Common myeloid progenitor, CD34-positive (primary cell): ENCODE measurements at places on chromosomes 11 and 22.

GRCh38 chr11:69703453-69703767 is 412 bp downstream of the FGF19 start:
- H3K36me3 ChIP-seq = no peaks in the 10 kb centered on the region
- peaks cover 35% of the 10 kb centered on the region for H3K27me3 ChIP-seq
- DNase-seq = peak; percentile 15
- no peak overlapping the region for H3K4me3 ChIP-seq

DNA sequence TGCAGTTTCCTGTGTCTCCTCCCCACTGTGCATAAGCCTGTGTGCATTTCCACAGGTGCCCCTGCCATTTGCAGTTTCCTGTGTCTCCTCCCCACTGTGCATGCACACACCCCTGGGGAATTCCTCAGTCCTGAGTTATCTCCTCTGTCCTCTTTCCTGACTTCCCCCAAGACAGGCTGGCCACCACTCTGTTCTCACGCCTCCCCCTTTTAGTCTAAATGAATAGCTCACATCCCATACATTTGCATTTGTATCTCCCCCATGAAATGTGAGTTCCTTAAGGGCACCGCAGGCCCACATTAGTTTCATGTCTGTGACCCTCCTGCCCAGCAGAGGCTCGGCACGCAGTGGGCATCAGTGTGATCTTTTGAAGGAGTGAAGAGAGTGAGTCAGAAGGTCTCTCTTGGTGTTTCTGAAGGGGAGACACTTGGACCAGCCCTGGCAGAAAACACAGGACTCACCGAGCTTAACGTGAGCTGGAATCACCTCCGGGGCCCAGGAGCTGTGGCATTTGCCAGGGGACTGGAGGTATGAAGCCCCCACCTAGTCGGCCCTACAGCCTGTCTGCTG is 6.2 kb downstream of the LRRC74B start:
- peaks cover 4% of the 10 kb centered on the region for H3K27me3 ChIP-seq
- H3K27ac ChIP-seq = no peak overlapping the region
- no peak for DNase-seq
- H3K36me3 ChIP-seq = no peaks in the 10 kb centered on the region
- no peak overlapping the region for H3K4me3 ChIP-seq
- no peaks in the 10 kb centered on the region for H3K4me1 ChIP-seq

- H3K36me3 ChIP-seq = no peaks in the 10 kb centered on the region
- no peaks in the 10 kb centered on the region for H3K4me1 ChIP-seq
- no peaks in the 10 kb centered on the region for H3K27me3 ChIP-seq
- no peak overlapping the region for H3K4me3 ChIP-seq
- no peak for DNase-seq
- no peak overlapping the region for H3K27ac ChIP-seq
Observed at GRCh38 chr11:103450241-103450640, 341.0 kb downstream of the DYNC2H1 start.

DNA sequence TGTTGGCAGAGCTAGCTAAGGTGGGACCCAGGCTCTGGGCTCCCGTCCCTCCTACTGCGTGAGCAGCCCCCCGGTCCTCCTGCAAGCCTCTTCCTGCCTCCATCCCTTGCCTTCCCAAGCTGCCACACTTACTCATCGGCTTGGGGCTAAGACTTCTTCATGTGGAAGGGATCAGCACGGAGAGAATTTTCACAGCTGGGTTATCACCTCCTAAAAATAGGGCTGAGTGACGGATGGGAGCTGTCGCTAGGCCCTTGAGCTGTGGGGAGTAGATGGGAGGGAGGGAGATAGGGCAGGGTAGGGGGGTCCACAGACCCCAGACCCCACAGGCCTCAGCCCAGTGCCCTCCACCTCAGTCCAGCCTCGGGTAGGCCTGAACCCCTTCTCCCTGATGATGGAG is 41.0 kb downstream of the FLRT1 start:
- DNase-seq = no peak
- H3K4me1 ChIP-seq = no peaks in the 10 kb centered on the region
- no peak overlapping the region for H3K4me3 ChIP-seq
- no peak overlapping the region for H3K27ac ChIP-seq

DNA sequence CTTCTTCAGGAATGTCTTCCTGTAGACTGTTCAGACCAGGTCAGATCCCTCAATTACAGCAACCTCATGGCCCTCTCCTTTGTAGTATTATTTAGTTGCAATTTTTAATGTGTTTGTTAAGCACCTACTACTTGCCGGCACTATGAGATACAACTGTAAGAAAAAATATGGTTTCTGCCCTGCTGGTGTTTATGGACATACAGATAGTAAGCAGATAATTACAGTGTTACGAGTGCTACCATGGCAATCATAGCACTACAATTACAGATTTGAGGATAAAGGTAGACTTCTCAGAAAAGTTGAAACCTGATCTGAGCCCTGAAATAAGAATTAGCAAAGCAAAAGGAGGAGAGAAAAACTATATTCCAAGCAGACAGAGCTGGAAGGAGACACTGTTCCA is 2.8 kb downstream of the LRRC51 start:
- no peaks in the 10 kb centered on the region for H3K27me3 ChIP-seq
- H3K36me3 ChIP-seq = peaks cover 9% of the 10 kb centered on the region
- no peak overlapping the region for H3K4me3 ChIP-seq
- H3K27ac ChIP-seq = no peak overlapping the region

GRCh38 chr22:17633217-17633997 is 4.9 kb upstream of the ATP6V1E1 start:
- no peak overlapping the region for H3K27ac ChIP-seq
- H3K27me3 ChIP-seq = no peaks in the 10 kb centered on the region
- H3K4me3 ChIP-seq = no peak overlapping the region
- DNase-seq = no peak
- no peaks in the 10 kb centered on the region for H3K36me3 ChIP-seq
- peaks cover 17% of the 10 kb centered on the region for H3K4me1 ChIP-seq

GRCh38 chr11:92276773-92277172 is 52.2 kb downstream of the FAT3 start:
- no peak overlapping the region for H3K27ac ChIP-seq
- no peak overlapping the region for H3K4me3 ChIP-seq
- H3K27me3 ChIP-seq = no peaks in the 10 kb centered on the region
- H3K36me3 ChIP-seq = no peaks in the 10 kb centered on the region
- no peaks in the 10 kb centered on the region for H3K4me1 ChIP-seq

DNA sequence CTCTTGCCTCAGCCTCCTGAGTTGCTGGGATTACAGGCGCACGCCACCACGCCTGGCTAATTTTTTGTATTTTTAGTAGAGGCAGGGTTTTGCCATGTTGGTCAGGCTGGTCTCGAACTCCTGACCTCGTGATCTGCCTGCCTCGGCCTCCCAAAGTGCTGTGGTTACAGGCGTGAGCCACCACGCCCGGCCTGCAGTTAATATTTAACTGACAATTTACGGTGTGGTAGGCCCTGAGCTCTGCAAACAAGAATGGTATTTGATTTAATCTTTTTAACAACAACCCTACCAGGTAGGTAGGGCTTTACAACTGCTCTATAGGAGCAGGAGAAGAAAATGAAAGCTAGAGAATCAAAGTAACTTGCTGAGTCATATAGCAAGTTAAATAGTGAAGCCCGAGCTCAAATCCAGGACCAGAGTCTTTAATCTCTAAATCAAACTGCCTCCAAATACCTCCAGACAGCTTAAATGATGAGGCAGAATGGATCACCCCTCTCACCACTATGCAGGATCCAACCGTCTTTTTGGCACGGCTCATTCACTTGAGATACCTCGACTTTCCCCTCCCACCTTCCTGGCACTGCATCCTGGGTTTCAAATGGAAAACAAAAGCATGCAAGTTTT is 9.4 kb downstream of the UEVLD start:
- DNase-seq = peak; percentile 41
- no peak overlapping the region for H3K4me3 ChIP-seq
- no peaks in the 10 kb centered on the region for H3K36me3 ChIP-seq
- H3K27me3 ChIP-seq = no peaks in the 10 kb centered on the region
- H3K4me1 ChIP-seq = peaks cover 4% of the 10 kb centered on the region

DNA sequence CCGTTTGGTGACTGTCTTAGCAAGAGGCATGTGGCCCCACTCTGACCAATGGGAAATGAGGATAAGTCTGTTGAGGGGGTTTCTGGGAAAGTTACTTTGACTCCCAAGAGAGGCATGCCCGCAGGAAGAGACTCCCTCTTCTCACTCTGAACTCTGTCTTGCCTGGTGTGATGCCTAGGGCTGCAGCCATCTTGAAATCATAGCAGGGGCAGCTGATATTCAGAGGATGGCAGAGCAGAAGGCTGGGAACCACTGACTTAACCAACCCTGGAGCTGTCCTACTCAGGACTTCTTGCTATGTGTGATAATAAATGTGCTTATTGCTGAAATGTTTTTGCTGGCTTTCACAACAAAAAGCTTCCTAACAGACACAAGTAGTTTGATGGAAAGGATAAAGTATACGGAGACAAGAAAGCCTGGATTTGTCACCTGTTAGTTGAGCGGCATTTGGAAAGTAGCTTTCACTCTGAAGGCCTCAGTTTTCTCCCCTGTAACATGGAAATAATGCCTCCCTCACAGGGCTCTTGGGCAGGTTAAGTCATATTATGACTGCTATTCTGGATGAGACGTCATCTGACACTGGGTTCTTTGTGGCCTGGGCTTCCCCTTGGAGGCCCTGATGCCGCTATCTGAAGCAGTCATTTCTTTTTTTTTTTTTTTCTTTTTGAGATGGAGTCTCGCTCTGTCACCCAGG is 128.5 kb downstream of the CEP164 start:
- no peak for DNase-seq
- H3K27me3 ChIP-seq = no peaks in the 10 kb centered on the region
- H3K36me3 ChIP-seq = no peaks in the 10 kb centered on the region
- H3K27ac ChIP-seq = no peak overlapping the region
- no peak overlapping the region for H3K4me3 ChIP-seq

DNA sequence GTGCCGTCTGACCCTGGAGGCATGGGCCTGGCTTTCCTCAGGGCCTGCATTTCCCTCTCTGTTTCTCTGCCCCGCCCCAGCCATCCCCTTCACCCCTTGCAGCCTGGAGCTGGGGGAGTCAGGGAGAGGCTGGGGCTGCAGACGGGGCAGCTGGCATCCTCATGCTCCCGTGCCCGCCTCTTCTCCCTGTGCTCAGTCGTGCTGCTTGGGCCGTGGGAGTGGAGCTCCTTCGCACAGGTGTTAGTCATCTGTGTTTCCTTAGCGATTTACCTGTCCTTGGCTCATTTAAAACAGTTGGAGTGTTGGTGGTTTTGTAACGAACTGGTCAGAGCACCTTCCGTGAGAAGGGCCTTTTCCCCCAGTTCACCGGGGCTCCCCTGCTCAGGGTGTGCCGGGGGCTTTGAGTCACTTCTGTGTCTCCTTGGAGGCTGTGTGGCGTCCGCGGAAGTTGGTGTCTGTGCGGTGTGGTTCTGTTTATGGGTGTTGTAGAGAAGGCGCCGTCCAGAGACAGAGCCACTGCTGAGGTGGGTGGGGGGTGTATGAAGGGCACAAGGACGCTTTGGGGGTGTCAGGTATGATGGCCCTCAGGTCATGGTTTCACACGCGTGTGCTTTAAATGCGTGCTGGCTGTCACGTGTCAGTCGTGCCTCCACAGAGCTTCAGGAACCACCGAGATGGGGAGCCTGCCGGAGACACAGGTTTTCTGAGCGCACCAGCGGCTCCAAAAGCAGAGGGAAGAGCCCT is 19.5 kb downstream of the BRSK2 start:
- no peaks in the 10 kb centered on the region for H3K4me1 ChIP-seq
- no peak overlapping the region for H3K4me3 ChIP-seq
- H3K27ac ChIP-seq = no peak overlapping the region
- no peak for DNase-seq
- no peaks in the 10 kb centered on the region for H3K27me3 ChIP-seq

- no peak for DNase-seq
- no peak overlapping the region for H3K27ac ChIP-seq
- no peaks in the 10 kb centered on the region for H3K27me3 ChIP-seq
- peaks cover 10% of the 10 kb centered on the region for H3K4me1 ChIP-seq
- no peak overlapping the region for H3K4me3 ChIP-seq
- H3K36me3 ChIP-seq = no peaks in the 10 kb centered on the region
Observed at GRCh38 chr11:123477205-123477907, 47.3 kb downstream of the GRAMD1B start.

- H3K4me3 ChIP-seq = no peak overlapping the region
- H3K27me3 ChIP-seq = no peaks in the 10 kb centered on the region
- no peak for DNase-seq
- no peaks in the 10 kb centered on the region for H3K4me1 ChIP-seq
- no peaks in the 10 kb centered on the region for H3K36me3 ChIP-seq
Observed at GRCh38 chr11:69393178-69393832, 88.2 kb upstream of the LINC01488 start.

- no peaks in the 10 kb centered on the region for H3K27me3 ChIP-seq
- peaks cover 13% of the 10 kb centered on the region for H3K36me3 ChIP-seq
- peak overlapping the region; percentile 80 for H3K27ac ChIP-seq
- DNase-seq = peak; percentile 97
Observed at GRCh38 chr22:23215294-23216241, 35.3 kb downstream of the BCR start.
